ENCODE measurements at places on chromosomes 6 and 20.

GRCh38 chr20:33693741-33694638 is 7.8 kb upstream of the E2F1 start:
- DNase-seq, result no peak

GRCh38 chr6:93679836-93680235 is 260.5 kb upstream of the EPHA7 start:
- DNase-seq, result no peak

DNA sequence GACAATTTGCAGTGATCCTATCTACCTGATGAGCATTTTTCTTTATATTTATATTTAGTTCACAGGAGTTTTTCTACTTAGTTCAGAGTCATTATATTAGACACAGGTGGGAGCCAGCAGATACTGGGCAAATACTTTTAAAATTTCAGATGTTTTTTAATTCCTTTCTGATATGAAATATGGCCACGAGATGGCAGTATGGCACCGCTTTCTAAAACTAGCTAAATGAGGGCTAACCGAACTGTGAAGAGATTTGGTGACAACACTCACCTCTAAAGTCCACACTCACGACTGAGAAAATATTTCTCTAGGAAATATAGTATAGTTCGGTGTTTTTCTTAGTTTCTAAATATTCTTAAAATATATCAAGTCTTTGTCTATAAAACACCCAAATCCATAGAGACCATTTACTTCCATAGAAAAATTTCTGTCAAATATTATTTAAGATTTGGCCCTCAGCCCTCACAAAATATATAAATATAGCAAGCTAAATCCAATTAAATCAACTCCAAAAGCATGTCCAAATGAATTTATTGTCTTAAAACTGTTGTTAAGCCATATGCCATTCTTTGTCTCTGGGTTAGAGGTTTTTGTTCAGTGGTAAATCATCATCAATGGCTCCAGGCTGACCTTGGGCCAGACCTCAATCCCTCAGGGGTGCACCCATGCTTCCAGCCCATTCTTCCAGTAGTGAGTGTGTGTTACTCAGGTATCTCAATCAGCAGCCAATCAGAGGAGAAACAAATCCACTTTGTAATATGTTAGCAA is 63.6 kb downstream of the HUS1B start:
- DNase-seq, result no peak

- no peak for DNase-seq
These were observed 105.8 kb downstream of the CARMIL1 start for GRCh38 chr6:25384967-25385366.

- DNase-seq, result no peak
These were observed 67.5 kb upstream of the NRN1 start for GRCh38 chr6:6074190-6074589.

DNA sequence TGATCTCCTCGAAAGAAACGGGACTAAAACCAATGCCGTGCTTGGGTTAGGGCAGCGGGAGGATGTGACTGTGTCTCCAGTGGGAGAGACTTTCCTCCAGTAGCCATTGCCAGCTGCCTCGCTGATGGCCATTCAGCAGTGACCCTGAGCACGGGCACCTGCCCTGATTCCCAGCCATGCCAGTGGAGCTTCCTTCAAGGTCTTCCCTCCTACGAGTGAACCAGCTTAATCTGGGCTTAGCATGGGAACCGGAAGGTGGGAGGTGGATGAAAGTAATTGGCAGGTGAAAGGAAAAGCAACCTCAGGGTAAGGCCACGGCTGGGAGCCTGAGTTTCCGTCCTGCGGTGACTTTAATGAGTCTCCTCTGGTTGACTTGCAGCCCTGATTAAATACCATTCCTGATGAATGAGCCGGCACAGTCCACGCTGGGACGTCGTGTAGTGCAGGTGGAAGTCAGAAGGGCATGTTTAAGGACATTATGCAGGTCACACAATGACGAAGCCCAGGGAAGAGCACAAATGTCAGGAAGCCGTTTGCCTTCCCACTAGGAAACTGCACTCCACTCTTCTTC is 813.5 kb downstream of the QKI start:
- DNase-seq, result no peak

DNA sequence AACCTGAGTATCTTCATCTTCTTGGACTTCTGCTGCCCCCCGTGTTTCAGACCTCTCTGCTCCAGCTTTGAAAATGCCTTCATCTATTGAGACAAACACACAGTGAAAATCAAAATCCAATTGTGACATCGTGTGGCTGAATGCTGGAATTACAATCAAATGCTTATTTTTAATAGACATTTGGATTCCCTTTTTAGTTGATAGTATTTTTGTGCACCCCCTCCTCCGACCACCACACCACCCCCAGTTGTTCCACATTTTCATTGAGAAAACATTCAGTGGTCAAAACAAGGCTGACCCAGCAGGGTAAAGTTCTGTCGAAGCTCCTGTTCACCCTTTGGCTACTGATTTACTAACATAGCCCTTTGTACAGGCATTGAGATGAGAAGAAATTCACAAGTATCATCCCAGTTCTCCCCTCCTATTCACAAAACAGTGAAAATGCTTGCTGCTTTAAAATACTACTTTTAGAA is 79.0 kb downstream of the NRSN1 start:
- DNase-seq, result no peak

DNA sequence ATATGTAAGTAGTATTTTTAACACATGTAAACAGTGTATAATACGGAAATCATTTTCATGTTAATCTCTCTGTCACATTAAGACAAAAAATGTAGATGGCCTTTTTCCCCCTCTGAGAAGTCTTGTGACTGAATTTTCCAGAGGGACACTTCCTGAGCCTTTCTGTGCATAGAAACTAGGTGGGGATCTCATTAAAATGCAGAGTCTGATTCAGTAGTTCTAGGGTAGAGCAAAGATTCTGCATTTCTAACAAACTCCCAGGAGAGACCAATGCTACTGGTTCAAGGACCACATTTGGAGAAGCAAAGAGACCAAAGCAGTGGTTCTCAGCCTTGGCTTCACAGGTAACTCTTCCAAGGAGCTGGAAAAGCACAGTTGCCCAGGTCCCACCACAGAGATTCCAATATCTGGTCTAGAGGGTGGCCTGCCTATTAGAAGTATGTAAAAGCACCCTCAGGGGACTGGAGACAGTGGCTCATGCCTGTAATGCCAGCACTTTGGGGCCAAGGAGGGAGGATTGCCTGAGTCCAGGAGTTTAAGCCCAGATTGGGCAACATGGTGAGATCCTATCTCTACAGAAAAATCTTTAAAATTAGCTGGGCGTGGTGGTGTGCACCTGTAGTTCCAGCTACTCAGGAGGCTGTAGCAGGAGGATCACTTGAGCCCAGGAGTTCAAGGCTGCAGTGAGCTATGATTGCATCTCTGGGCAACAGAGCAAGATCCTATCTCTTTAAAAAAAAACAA is 378.5 kb downstream of the KIF16B start:
- DNase-seq, result no peak

GRCh38 chr6:150354754-150355571 is 13.8 kb upstream of the IYD start:
- no peak for DNase-seq

GRCh38 chr6:106081715-106082114 is 4.4 kb upstream of the PRDM1 start:
- no peak for DNase-seq

GRCh38 chr6:45961125-45961524 is 54.5 kb downstream of the CLIC5 start:
- no peak for DNase-seq

GRCh38 chr6:93164781-93165180 is 254.6 kb downstream of the EPHA7 start:
- DNase-seq, result no peak

DNA sequence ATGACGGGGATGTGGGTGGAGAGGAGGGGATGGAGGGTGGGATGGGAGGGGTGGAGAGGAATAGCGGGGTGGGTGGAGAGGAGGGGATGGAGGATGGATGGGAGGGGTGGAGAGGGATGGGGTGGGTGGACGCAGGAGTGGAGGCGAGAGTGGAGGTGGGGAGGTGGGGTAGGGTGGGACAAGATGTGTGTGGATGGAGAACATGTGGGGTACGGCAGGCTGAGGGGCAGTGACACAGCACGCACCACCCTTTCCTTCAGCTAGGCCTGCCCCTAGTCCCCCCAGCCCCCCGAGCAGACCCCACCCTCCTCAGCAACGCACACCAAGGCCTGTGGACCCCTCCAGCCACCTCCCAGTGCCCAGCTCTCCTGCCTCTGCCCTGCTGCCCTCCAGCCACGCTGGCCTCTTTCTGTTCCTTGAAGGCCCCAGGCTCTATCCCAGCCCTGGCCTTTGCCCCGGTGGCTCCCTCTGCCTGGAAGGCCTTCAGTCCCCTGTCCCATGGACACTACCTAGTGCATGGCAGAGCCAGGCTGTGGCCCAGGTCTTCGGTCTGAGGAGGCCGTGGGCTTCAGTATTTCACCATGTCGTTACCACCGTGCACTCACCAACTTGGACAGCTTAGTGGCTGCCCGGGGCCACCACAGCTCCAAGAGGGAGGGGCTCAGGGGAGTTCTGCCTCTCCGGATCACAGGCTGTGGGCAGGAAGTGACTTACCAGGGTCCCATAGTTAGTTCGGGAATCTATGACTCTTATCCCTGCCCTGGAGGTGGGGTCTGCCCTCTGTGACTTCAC is 78.4 kb upstream of the PMEPA1 start:
- no peak for DNase-seq

DNA sequence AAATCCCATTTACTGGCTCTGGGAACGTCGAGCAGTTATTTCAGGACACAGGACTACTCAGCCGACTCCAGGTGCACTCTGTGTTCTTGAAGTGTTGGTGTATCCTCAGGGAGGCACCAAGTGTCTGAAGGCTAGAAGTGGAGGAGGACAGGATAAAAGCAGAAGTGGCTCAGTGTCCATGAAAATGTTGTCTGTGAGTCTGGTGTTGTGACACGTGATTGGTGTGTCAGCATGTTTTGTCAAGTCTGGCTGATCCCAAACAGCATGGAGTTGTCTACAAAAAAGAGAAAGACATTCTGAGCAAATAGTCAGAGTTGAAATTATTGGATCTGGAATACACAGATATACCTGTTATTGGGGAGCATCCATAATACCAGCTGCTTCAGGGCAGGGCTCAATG is 30.3 kb downstream of the SCGN start:
- no peak for DNase-seq

- no peak for DNase-seq
These were observed 256.5 kb downstream of the TAF4 start for GRCh38 chr20:61809006-61809770.

DNA sequence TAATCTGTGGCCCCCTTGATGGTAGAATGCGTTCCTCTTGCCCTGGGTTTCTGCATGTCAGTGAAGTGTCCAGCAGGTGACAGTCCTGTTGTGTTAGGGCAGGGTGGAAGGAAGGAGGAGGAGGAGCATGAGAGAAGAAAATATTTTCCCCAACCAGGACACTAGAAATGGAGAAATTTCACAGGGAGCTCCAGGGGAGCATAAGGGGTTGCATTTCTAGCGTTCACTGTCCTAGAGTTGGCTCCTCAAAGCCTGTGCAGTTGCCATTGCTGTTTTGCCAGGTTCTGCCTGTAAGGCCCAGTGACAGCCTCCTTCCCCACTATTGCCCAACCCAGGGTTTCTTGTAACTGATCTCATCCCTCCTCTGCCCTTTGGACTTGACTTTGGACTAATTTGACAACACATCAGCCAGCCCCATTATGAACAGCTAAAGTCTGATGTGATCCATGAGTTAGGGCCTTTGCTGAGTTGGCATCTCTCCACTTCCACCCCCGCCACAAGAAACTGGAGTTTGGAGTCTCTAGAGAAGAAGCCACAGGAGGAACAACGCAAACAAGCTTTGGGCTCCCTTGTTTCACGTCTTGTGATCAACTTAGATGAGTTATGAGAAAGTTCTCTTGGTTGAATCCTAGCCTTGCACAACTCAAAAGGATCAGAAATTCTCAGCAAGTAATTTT is 14.0 kb upstream of the FAM50B start:
- DNase-seq, result no peak

DNA sequence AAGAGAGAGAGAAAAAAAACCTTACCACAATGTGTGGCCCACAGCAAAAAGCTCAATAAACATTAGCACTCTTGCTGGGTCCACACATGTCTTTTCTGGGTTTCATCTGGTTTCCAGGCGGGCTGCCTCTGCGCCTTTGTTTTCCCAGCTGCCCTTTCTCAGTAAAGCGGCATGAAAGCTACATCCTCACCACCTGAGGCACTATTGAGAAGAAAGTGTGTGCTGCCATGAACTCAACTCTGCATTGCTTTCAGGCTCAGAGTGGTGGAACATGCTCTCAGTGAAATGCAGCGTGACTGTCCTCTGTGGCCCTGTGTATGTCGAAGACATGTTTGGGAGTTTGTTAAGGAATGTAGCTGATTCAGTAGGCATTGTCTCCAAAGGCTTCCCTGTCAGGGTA is 102.3 kb downstream of the LYRM2 start:
- no peak for DNase-seq

DNA sequence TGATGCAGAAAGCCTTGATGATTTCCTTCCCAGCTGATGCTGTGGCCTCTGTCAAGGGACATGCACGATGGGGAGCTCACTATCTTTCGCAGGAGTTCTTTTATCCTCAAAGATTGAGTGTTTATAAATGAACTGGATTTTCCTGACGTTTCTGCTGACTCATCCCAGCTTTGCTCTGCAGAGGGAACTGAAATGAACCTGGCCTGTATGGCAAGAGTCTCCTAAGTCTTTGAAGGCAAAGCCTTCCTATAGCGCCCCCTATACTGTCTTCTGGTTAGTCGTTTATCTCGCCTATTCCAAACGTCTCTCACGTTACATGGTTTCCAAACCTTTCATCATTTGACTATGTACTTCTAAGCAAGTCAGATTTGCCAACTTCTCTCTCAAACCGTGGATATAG is 565.3 kb downstream of the KIF16B start:
- no peak for DNase-seq

- DNase-seq, result no peak
These were observed 261.5 kb upstream of the SOX4 start for GRCh38 chr6:21332077-21332476.

- DNase-seq, result no peak
These were observed 538.5 kb downstream of the CD83 start for GRCh38 chr6:14656078-14656521.

GRCh38 chr6:2970753-2971419 is 481 bp downstream of the SERPINB6 start:
- DNase-seq, result peak; percentile 37

- DNase-seq, result no peak
These were observed 136.7 kb downstream of the AIG1 start for GRCh38 chr6:143197377-143197776.

DNA sequence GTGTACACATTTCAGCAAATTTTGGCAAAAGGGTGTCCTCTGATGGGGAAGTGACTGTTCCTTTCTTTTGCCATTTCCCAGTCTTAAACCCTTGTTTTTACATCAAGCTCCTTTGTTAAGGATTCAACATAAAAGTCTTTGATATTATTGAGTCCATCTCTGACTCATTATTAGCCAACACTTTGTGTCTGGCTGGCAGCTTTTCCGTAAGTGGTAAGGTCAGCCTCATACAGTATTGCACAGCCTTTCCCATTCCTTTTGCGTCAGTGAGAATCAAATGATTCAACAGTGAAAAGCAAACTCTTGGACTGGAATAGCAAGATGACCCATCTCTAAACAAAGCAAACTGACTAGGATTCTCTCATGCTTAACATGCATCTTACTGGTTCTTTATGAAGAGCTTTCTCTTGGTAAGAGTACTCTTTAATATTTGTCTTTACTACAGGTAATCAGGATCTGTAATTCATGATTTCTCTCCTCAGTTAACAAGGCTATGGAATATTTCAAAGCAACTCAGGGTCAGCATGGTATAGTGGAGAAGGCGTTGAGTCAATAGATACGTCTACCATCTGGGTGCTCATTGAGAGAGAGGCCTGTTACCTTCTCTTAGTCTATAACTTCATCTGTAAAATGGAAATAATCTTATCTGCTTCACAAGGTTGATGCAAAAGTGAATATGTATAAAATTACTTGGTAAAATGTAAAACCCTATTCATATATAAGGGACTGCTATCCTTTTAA is 183.6 kb downstream of the PRL start:
- no peak for DNase-seq

- no peak for DNase-seq
These were observed 28.2 kb downstream of the SYTL3 start for GRCh38 chr6:158677906-158678578.

Measured in GM12892 (cell line).